Stimulated activated CD4-positive, alpha-beta T cell treated with anti-CD3 and anti-CD28 coated beads, Interleukin-1b, Interleukin-23, amount 100 ng/mL, for 4 hours (primary cell): ENCODE measurements at places on chromosomes 2 and 18.

- no peak for DNase-seq
Measured at GRCh38 chr18:44917216-44918141, 236.8 kb downstream of the SETBP1 start.

DNA sequence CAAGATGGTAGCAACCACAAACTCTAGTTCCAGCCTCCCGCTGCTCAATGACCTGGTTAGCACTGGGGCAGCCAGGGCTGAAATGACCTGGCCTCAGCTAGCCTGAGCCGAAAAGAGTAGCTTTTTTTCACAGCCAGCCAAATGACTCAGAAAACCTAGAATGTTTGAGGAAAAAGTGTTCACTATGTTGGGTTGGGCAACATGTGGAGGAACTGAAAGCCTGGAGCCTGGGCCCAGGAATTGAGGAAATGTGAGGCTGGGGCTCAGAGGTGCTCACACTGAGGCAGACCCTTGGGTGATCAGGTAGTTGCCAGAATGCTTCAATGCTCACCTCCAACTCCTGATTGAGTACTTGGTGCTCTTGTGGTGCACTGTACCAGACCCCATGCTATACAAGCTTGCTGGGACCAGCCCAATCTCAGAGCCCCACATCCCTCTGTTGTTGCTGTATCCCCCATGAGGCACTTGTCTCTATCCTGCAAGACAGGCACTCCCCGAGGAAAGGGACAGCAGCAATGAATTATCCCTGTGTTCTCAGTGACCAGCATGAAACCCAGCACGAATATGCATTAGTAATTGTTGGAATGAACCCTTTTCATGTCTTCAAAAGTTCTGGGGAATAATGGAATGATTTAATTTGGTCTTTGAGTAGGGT, 116.2 kb downstream of the USP34 start:
- no peak for DNase-seq

DNA sequence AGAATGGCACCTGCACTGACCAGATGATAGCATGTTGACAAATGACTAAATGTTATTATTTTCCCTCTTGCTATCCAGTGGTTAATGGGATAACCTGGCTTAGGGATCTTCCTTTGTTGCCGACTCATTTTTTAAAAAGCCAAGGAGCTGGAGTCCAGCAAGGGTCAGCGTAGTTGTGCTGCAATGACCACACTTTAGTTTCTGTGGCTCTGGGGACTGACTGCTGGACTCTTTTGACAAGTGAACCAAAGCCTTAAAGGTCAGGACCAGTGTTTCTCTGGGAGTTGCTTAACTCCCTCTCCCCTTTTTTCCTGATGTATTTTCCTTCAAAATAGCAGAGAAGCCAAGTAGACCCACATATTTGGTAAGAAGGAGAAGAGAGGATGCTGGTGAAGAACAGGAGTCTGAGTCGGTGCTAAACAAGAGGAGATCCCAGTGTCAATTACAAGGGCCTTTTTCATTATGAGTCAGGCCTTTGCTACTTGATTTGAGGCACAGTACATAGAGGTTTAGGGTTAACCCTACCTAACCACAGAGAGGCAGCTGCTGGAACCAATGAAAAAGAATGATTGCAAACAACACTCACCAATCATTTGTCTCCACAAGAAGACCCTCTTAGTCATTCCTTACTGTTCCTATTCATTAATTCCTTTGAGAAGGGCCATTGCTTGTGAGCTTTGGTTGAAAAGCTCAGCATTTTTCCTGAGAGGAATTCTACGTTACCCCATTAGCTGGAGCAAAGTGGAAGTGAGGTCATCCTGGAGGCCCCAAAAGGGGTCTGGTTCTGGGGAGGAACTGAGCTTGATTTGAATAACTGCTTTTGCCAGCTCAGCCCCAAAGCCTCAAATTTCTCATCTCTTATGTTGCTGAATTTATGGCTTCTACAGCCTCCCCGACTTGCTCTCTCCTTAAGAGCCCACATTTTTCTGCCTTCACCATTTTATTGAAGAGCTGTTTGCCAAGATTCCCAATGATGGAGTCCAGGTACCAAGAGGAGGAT, 137.6 kb upstream of the HNMT start:
- DNase-seq, result no peak

GRCh38 chr2:228613133-228613850, 431.8 kb upstream of the SPHKAP start:
- no peak for DNase-seq

DNA sequence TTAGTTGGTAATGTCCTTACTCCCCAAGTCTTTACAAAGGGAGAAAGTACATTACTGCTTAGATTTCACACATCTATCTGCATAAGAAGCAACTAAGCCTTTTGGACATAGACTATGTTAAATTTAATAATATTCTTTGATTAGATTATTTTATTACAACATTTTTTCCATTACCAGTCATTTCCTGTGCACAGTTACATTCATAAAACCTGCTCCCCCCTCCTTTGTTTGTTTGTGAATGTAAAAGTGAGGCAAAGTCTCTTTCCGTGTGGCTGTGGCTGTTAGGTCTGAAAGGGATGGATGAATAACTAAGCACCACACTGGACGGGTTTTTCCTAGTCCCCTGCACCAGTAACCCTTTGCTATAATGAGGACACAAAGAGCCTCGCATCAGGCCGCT, 9.6 kb downstream of the PTGR3 start:
- DNase-seq, result no peak

GRCh38 chr2:23029111-23029510, 355.9 kb upstream of the KLHL29 start:
- no peak for DNase-seq

DNA sequence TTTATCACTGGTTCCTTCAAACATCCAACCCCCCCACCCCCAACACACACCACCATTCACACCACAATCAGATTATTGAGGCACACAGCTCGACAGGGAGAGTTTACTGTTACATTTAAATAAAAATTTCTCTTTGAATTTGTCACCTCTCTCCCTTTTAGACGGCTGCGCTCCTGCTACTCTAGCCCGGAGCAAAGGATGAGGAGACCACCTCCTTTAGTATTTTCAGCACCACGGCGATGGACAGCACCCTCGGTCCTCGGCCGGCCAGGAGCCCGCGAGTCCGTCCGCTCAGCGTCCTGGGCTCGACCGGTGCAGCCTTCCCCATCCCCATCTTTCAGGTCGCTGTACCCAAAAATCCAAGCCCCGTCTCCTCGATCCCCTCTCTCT, 892 bp downstream of the CELF4 start:
- no peak for DNase-seq
